ENCODE measurements at places on chromosomes 5 and 9.

DNA sequence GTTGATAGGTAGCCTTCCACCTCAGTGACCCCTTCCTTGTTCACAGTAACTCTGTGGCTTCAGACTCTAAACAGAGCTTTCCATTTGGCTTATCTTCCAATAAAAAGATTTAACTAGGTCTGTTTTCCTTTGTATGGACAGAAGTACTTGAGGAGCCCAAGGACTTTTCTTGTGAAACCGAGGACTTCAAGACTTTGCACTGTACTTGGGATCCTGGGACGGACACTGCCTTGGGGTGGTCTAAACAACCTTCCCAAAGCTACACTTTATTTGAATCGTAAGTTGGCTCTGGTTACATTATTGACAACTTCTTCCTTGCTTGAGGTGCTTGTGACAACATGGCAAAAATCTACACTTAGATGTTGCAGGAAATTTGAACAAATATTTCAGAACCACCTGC lies 39.4 kb downstream of the OSMR start:
- DNase-seq, result no peak

- DNase-seq, result no peak
Observed at GRCh38 chr5:115297031-115297430, 577 bp upstream of the CCDC112 start.

- no peak for DNase-seq
Observed at GRCh38 chr5:146618434-146618833, 102.4 kb upstream of the GPR151 start.

DNA sequence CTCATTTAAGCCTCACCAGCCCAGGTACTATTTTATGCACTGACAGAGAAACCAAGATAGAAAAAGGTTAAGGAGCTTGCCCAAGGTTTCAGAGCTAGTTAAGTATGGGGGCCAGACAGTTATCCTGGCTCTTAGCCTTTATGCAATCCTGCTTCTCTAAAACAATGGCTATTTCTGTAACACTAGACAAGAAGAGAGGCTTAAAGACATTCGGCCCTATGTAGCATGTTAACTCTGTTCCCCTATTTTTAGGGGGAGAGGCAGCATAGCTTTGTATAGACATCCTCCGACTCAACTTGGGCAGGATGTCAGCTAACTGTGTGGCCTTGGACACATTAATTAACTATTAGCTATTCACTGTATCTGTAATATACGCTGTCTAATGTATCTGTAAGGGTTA lies 54.6 kb downstream of the LHFPL2 start:
- no peak for DNase-seq

DNA sequence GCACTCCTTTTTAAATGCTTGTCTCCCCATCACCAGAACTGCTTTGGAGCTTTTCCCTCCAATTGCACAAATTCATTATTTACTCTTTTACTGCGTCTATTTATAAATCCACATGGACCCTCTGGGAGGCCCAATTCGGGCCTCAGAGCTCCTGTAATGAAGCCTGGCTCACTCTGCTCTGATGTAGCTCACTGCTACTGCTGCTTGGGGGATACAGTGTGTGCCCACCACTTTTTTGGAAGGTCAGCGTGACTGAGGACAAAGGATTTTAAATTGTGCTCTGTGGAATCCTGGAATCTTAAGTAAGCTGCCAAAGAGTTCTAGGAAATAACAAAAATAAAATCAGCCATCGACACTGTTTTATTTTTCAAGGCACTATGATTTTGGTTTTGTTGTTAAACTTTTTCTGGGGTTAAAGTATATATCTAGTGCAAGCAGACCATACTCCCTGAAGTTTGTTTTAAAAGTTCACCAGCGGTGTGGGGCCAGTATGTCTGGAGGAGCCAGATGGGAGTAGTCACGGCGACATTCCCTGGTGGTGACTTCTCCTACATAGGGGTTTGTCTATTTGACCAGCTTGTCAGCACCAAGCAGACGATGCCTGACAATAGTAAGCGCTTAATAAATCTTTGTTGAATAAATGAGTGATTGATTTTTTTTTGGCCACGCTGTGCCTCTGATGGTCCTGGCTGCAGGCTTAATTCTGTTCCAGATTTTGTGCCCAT lies 142.8 kb downstream of the TMEM38B start:
- no peak for DNase-seq

GRCh38 chr5:139904816-139905661 lies 109.4 kb downstream of the PSD2 start:
- DNase-seq, result peak; percentile 53

DNA sequence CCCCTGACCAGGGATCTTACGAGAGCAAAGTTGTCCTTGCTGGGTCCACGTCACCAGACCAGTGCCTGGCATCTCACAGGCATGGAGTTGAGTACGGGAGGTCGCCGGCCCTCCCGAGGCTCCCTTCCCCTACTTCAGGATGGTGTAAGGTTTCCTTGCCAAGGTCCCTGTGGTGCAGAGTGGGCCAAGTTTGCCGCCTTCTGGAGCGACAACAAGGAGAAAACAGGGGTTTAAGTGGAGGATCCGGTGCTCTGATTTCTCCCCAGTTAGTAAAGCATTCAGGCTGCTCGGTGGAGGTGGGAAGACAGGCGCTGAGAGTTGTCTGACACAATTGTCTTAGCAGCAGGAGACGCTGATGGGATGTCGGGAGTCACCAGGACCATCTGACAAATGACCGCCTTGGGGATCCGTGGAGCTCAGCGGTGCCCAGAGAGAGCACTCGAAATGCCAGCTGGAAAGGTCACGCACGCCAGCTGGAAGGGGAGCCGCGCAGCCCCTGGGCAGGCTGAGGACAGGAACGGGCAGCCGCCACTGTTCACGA lies 37.3 kb downstream of the ADAMTS2 start:
- DNase-seq, result peak; percentile 51

DNA sequence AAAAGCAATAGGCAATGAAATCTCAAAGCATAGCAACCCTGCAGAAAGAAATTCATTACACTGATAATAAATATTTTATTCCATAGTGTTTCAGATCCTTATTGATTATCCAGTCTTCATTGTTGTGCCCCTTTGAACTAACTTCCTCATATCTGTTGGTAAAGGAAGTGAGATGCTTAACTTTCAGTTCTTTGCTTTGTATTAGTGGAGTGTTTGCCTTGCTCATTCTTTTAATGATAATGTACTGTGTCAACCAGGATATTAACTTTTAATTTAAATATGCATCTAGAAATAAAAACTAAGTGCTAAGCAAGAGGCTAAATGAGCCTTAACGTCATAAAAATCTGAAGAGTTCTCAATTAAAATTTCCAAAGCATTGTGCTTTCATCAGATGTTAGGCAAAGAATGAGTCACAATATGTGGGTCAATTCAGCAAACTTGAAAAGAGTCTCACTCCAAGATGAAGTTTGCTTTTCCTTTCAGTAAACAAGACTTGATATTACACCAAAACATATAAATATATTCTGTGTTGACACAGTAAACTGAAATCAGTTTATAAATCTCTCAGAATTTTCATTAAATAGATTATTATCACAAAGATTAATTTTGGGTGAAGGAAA lies 105.9 kb downstream of the GIN1 start:
- no peak for DNase-seq

GRCh38 chr5:38379350-38379937 lies 121.1 kb downstream of the EGFLAM start:
- no peak for DNase-seq

- DNase-seq, result no peak
Observed at GRCh38 chr9:120640380-120640779, 60.4 kb upstream of the CDK5RAP2 start.

DNA sequence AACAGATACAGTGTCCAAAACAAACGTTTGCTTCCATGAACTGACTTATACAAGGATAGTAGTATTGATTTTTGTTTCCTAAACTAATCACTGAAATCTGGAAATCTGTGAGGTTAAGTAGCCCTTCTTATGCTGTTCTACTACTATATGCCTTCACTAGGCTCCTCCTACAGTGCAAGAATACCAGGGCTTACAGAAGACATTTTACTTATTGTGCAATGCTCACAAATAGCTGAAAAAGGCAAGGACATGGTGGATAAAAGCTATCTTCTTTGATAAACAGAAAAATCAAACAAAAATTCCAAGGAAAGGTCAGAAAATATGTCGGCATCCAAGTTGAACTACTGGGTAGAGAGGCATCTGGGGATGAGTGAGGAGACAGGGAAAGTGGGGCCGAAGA lies 61.9 kb downstream of the OXCT1 start:
- no peak for DNase-seq

DNA sequence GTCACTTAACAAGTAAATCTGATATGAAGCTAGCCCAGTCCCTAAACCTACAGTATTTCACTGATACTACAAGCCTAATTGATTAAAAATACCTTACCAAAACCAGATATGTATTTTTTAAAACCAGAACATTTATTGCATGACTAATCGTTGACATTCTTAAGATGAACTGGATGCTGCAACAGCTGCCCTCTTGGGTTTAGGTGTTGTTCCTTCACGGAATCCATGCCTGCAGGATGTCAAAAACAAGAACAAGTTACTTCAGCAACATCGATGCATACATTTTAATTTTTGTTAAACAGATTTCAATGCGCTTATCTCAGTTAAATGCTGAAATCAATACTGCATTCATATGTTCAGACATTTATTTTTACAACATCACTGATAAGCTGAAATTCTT lies 2.7 kb downstream of the RPL37 start:
- DNase-seq, result no peak

- no peak for DNase-seq
Observed at GRCh38 chr5:118466418-118466817, 521.9 kb downstream of the DTWD2 start.

DNA sequence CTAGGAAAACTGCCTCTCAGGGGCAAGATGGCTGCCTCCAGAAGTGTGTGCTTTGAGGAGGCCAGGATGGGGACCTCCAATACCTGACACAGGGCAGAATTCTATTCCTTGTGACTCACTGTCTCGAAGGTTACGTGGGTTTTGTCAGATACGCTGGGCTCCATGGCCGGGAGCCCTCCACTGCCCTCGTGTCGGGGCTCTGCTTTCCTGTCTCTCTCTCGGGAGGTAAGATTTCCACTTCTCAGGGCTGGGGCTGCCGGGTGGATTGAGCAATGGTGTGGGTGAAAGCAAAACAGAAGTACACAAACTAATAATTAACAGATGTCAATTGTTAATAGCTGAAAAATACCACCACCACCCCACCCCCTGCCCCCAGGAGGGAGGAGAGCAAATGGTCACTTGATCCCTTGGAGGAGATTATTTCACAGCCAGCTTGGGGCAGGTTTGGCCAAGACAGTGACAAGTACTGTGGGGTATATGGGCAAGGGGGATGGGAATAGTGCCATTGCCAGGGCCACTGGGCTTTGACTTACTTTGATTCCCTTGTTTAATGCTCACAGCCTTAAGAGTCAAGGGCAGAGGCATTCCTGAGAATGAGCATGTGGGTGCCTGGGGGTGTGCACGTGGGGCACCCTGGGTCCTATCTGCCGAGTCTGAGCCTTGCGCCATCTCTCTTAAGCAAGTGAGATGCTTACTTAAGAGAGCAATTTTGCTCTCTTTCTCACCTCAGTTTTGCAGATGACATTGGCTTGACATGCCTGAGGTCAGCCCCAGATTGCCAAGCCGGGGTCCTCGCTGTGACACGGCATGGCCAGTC lies 28.8 kb upstream of the DAB2IP start:
- DNase-seq, result no peak

DNA sequence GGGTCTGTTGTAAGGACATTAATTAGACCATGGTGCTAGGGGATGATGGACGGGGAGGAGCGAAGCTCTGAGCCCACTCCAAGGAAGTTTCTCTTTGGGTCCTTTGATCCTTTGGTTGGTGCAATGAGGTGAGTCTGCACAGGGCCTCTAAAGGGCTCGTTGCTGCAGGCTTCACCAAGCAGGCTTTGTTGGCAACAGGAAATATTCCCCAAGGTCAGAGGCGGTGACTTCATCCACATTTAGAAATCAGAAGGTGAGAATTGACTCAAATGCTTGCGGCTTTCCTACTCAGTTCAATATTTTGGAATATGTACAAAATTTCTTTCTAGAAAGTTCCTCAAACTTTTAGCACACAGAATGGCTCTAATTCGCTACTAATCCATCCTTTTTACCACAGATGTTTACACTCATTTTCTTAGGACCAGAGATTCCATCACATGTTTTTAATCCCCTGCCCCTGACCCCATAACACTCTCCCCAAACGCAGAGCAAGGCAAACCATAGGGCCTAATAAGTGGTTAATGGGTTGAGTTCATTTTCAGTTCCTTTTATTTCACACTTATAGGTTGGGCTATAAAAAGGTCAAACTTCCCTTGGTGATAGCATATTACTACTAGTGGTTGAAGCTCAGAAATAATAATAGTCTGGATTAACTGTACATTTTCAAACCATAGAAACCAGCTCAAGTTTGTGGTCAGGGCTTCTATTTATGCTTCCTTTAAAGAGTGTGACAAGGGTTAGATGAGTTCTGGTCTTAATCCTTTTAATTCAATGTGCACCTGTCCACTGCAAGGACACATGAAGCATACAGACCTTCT lies 37.3 kb upstream of the TMEM252 start:
- DNase-seq, result no peak

DNA sequence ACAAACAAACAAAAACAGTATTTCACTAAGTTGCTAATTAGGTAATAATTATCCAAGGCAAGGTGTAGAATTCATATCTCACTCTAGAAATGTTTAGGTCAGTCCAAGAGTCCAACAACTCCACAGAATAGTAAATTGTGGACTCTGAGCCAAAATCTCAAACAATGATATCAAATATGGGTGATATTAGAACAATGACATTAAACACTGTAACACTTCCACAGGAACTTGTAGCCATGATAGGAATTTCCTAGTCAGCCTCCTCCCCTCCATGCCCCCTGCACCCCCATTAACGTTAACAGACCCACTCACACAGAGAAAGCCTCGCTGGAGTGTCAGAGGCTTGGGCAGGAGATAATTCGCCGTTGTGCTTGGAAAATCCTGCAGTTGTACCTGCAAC lies 305.0 kb upstream of the PIK3R1 start:
- DNase-seq, result no peak

GRCh38 chr5:75526070-75526469 lies 14.4 kb downstream of the POLK start:
- DNase-seq, result no peak

- no peak for DNase-seq
Observed at GRCh38 chr9:120923620-120924328, 2.8 kb downstream of the TRAF1 start.

- DNase-seq, result no peak
Observed at GRCh38 chr5:131647048-131647769, 12.2 kb upstream of the RAPGEF6 start.

- DNase-seq, result no peak
Observed at GRCh38 chr5:61263072-61263471, 69.0 kb upstream of the ZSWIM6 start.

DNA sequence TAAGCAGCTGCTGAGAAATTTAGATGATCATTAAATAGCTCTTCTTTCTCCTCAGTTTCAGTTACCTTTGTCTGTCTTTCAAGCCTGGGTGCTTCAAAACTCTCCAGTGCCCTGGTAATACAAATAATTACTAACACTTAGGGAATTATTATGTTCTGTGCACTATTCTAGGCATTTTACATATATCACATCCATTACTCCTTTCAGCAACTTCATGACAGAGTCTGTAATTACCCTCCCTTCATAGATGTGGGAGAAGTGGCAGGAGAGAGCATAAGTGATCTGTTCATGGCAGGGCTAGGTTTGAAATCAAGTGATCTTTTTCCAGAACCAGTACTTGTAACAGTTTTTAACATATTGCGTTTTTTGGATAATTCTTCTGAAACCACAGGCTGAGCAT lies 32.0 kb downstream of the MAN2A1 start:
- no peak for DNase-seq

GRCh38 chr9:13446938-13447842 lies 167.7 kb upstream of the MPDZ start:
- no peak for DNase-seq
